ENCODE measurements at places on chromosomes 1 and 21.
A peak's percentile ranks its signal among the peaks of the same experiment; 100 is the strongest.

- DNase-seq, result no peak
These were observed 21.5 kb downstream of the WLS start for GRCh38 chr1:68210829-68211228.

DNA sequence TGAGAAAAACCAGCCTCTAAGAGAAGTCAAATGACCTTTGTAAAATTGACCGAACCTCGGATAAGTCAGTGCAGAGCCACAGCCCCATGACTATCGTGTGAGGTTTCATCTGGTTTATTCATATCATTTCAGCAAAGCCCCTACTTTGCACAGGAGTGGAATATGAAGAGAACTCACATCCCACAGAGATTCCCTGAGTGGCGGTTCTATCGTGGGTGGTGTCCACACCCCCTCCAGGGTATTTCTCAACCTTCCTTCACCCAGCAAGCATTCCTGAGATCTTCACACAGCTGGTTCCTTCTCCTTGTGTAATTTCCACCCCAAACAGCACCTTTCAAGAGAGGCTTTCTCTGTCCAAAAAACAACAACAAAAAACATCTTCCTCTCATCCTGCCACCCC lies 47.5 kb downstream of the EVA1C start:
- DNase-seq, result no peak

DNA sequence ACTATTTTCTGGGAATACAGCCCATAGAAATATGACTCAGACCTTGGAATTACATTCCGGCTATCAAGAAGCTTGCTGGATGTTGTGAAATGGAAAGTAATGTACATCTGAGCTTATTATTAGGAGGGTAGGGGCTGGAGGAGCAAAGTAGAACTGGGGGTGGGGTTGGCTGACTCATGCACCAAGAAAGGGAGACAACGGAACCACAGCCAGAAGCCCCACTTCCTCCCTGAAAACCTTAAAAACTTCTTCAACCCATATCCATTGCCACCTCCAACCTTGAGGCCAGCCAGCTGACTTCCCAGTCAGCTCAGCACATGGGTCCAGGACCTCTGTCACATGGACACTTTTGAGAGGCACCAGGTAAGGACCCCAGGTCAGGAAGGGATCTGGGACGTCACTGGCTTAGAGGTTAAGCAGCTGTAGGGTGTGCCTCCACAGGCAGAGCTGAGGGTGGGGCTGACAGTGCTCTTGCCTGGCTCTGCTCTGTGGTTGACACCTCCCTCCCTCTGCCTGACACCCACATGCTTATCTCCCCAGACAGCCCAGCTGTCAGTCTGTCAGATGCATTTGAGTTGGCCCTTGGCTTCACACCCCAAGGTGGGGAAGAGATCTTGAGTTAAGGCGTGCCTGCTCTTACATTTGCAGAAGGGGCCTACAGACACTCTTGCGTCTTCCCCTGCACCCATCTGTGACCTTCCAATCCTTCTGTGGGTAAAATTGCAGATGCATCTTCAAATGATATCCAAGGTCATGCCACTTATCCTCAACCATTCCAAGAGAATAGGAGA lies 5.7 kb upstream of the ZNF683 start:
- peak; percentile 97 for DNase-seq

GRCh38 chr1:167799747-167800146 lies 78.0 kb downstream of the MPZL1 start:
- no peak for DNase-seq

All from fibroblast of skin of left biceps (primary cell).